NCI-H2107 (cell line): ENCODE measurements at places on chromosomes 3 and 15.
A peak's percentile ranks its signal among the peaks of the same experiment; 100 is the strongest.

DNA sequence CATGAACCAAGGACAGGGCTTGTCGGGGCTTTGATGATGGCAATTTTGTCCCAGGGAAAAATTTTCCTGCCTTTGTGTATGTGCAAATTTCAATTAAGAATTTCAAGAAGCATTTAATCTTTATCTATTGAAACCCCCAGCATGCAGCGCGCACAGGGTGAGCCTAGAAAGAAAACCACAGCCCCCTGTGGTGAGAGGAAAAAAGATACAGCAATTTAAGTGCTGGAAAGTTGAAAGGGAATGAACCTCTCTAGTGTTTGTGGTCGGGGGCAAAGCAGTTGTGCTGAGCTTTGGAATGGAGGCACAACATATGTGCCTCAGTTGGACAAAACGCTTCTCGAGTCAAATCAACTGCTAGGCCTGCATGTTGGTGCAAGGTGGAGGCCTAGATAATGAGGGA, 111.8 kb upstream of the C15orf61 start:
- peak; percentile 23 for DNase-seq

DNA sequence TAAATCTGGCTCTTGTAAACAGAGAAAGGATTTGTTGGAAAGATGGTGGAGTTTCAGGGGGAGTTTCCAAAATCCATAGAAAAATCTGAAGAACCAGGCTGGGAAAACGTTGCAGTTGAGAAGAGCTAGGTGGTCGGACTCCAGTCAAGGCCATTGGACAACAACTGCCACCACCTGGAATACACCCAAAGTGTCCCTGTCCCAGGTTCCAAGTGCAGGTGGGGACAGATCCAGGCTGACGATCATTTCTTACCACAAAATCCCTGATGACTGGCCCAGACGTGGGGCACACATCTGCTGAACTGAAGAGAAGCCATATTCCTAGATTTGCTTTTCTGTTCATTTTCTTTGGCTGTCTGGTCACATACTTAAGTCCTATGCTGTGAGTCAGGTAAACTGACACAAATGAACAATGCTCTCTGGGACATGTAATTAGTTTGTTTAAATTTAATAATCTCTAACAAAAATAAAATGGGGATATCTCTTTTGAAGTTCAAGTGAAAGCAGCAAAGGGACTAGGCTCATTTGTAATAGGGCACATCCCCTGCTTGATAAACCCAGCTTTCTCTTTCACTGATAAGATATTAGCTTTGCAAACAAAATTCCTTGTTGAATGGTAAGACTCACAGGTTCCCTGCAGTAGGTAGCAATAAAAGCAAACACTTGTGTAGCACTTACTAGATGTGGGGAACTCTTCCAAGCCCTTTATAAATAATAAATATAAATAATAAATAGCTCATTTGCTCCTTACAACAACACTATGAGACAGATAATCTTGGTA, 88.5 kb downstream of the MYLK start:
- DNase-seq, result no peak

- no peak for DNase-seq
These were observed 1.3 kb downstream of the RPL22L1 start for GRCh38 chr3:170868577-170869238.

- no peak for DNase-seq
These were observed 387.6 kb downstream of the ROBO2 start for GRCh38 chr3:77427528-77427927.

DNA sequence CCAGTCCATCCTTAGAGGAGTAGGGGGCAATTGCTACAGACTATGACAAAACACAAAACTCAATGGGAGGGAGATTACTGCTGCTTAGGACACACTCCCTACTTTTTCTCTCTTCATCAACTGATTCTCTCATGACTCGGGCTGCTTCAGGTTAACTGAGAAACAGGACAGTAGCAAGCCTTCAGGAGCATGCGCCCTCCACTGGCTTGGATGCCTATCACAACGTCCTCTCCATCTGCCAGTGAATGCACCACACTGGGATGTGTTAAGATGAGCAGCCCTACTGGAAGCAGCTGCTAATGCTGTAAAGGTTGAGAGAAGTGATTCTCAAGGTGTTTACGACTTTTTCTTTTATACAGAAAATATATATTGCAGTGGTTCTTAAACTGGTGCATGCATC, 542.3 kb downstream of the EDEM1 start:
- DNase-seq, result no peak
